ENCODE measurements at places on chromosomes 12 and 14.

DNA sequence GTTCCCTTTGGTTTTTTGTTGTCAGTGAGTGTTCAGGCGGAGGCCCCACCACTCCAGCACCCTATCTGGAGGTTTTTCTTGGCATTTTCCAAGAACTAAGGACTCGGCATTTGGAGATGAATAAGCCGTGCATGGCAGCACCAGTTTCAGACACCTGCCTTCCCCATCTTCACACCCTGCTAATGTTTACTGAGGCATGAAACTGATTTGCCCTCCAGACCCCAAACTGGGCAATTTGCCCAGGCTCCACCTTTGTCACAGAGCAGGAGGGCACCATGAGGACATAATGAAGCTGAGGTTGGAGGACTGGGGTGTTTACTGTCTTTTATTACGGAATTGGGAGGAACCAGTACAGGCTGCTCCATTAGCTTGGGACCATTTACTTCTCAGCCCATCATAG, 113.4 kb downstream of the LGMN start:
- no peak for DNase-seq

DNA sequence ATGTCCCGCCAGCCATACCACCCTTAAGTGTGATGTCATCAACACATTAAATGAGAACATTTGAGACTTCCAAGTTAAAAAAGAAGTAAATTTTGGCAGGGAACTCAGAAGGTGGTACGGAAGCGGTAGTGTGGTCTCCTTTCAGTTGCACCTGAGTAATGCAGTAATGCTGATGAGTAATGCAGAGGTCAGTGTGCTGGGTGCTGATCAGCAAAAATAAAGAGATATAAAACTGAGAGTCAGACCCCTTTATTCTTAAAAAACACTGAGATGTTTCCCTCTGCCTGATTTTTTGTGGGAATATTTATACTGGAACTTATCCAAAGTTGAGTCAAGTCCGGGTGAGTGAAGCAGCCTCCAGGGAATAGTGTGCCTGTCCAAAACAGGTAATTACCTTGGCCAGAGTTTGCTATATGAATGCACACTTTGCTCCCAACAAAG, 370.6 kb upstream of the PRICKLE1 start:
- DNase-seq, result no peak

GRCh38 chr12:6613776-6614512, 6.8 kb upstream of the CHD4 start:
- peak; percentile 87 for DNase-seq

DNA sequence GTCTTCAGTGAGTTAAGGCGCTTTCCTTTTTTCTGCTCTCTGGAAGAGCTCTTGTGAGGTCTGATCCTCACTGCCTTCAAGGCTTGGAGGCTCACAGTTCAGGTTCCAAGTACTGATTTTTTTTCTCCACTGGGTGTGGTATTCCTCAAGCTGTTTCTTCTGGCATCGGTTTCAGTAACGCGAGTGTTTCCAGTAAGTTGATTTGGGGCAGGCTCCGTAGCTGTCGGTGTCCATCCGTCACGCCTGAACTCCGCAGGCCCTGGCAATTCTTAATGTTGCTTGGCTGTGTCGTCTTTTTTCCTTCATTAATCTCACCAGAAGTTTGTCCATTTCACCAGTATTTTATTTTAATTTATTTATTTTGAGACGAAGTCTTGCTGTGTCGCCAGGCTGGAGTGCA, 30.6 kb downstream of the LRCOL1 start:
- DNase-seq, result no peak

GRCh38 chr14:50773632-50774541, 57.1 kb downstream of the NIN start:
- peak; percentile 71 for DNase-seq

DNA sequence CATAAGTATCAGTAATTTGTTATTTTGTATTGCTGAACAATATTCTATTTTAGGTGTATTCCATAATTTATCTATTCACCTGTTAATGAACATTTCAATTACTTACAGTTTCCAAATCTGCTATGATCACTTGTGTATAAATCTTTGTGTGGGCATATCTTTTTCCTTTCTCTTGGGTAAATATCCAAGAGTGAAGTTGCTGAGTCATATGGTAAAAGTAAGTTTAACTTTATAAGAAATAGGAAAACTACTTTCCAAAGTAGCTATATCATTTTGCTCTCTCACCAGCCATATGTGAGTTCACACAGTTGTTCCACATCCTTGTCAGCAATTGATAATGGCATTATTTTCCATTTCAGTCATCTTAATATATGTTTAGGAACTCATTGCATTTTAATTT, 66.6 kb upstream of the KITLG start:
- DNase-seq, result no peak

GRCh38 chr12:80802652-80803400, 86.1 kb downstream of the MYF5 start:
- no peak for DNase-seq

- DNase-seq, result no peak
These were observed 20.2 kb upstream of the P2RX7 start for GRCh38 chr12:121112496-121112895.

GRCh38 chr12:131764738-131765137, 53.8 kb downstream of the SFSWAP start:
- no peak for DNase-seq

GRCh38 chr14:101508948-101509729, 52.2 kb upstream of the DIO3 start:
- DNase-seq, result no peak

GRCh38 chr14:99524804-99525698, 43.8 kb downstream of the CCNK start:
- peak; percentile 46 for DNase-seq

GRCh38 chr12:111942557-111942956, 70.4 kb downstream of the TMEM116 start:
- no peak for DNase-seq

DNA sequence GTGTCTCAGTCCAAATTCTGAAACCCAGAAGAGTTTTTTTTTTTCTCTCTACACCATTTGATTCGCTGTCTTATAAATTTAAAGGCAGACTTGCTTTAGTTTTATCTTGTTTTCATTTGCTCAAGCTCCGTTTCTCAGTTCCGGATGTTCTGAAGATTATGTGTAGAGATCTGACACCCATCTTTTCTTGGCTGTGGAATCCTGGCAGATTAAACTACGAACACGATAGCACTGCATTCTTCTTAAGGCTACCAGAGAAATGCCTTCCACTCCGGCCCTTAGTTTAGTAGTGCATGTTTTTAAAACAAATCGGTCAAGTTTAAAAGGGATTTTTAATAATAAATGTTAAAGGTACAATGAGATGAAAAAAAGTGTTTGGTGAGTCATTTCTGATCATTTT, 106.4 kb downstream of the LMO3 start:
- DNase-seq, result no peak

DNA sequence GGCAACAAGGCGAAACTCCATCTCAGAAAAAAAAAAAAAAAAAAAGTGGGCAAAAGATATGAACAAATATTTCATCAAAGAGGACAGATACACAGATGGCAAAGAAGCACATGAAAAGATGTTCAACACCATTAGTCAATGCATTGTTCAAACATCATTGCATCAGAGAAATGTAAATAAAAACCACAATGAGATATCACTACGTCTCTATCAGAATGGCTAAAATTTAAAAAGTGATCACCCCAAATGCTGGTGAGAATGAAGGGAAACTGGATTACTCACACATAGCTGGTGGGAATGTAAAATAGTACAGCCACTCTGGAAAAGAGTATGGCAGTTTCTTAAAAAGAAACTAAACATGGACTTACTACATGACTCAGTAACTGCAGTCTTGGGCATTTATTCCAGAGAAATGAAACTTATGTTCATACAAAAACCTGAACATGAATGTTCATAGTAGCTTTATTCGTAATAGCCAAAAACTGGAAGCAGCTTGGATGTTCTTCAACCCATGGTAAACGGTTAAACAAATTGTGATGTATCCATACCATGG, 3.6 kb downstream of the L2HGDH start:
- DNase-seq, result no peak

- DNase-seq, result no peak
These were observed 150.6 kb upstream of the TBX3 start for GRCh38 chr12:114834621-114835020.

DNA sequence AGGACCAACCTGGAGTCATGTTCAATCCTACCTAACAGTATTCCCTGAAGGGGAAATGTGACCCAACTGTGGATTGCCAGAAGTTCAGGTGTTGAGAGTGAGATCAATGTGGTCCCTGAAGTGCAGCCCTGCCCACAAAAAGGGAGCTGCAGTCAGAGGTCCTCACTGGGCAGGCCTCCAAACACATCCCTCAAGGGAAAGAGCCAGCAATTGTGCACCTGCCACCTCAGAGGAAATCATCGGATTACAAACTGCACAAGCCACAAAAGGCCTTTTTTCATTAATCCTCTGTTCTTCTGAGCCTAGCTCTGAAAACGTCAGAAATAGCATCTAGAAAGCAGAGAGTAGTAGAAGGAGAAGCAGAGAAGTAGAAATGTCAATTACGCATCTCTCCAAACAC, 10.8 kb upstream of the MDM1 start:
- DNase-seq, result no peak

- no peak for DNase-seq
These were observed 47.4 kb downstream of the IFNG-AS1 start for GRCh38 chr12:68036642-68037041.

DNA sequence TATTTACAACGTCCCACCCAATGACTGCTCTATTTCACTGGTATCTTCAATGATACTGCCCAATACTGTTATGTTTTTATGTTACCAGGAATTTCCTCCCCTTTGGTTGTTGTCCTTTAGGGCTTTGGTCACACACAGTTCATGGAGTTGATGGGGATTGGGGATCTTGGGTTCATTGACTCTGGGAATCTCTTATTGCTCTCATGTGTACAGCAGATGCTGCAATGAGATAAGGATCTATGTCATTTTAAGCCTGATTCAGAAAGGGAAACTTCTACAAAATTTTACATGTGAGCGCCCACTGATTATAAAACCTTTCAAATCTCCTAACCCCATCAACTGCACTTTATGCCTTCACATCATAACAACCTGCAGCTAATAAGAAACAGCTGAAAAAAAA, 67.2 kb downstream of the FAR2 start:
- DNase-seq, result no peak

- no peak for DNase-seq
These were observed 369 bp downstream of the DEPDC4 start for GRCh38 chr12:100266585-100266834.

GRCh38 chr12:115886666-115887065, 390.8 kb downstream of the MED13L start:
- DNase-seq, result no peak
